Activated CD8-positive, alpha-beta memory T cell treated with anti-CD3 and anti-CD28 coated beads for 1 hour (primary cell): ENCODE measurements at places on chromosomes 1 and 21.
A peak's percentile ranks its signal among the peaks of the same experiment; 100 is the strongest.

DNA sequence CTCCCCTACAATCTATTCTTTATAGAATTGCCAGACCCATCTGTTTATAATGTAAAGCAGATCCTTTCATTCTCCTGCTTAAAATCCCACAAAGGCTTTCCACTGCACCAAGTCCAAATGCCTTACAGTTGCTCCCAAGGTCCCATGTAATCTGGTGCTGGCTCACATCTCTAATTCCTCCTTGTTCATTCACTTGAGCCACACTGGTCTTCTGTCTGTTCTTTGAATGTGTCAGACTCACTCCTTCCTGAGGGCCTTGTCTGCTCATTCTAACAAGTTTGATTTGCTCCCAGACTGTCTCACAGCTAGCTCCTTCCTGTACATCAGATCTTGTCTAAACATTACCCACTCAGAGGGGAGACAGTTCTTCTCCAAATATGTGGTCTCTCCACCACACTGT lies 38.9 kb downstream of the ALG14 start:
- DNase-seq = no peak

DNA sequence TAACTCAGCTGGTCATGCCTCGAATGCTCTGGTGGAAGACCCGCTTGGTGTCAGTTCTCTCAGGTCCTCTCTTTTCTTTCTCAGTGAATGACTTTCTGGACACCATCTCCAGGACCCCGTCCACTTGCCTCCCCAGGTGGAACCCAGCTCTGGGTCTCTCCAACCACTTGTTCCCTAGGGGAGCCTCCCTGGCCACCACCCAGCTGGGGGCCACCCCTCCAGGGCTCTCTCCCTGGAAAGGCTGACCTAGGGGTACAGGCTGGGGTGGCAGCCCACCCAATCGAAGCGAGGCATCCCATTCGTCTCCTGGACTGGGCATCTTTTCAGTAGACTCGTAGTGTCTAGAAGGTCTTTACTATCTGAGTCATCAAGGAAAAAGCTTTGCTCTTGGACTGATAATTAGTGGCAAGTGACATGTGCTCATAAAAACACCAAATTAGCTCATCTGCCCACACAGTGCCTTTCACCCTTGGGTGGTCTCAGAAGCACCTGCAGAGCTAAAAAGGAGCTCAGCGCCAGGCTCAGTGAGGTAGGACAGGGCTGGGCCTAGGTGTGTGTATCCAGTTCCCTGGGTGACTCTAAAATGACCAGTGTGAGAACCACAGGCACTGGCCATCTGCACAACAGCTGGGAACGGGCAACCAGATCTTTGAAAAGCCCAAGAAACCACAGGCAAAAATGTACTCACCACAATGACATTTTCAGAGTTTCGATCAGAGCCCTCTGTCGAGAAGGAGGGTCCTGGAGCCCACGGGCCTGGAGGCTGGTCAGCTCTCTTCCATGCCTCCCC lies 2.4 kb upstream of the PDXK start:
- DNase-seq = no peak

DNA sequence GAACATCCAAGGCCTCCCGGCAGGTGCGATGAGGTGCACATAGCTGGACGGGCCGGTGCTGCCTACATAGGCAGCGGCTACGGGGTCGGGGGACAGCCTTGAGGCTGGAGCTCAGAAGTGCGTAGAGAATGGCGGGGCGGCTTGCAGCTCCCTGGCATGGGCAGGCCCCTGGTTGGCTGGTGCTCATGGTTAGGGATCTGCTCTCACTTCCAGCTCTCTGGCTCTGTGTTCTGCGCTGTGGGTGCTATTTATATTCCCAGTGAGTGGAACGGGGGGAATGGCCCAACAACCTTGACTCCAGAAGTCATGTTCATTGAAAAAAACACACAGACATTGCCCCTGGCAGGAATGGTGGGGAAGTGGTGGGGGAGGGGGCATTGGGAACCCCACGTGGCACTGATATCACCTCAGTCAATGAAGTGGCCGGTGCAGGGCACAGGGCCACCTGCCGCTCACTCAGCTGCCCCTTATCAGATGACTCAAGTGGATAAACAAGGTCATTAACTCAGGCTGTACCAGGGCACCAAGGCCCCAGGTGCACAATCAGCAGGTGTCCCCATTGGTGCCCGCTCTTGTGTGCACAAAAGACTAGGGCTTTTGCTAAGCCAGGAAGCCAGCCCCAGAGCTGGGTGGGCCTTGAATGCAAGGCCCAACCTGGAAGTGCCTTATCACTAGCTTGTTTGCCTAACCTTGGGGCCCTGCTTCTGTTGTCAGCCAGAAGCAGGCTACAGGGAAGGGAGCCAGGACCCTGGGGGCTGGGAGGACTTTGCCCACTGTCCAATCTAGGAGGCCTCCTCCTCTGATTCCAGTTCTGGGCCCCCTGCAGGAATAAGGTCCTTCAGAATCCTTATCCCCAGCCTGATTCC lies at the start of gene NR0B2:
Gene NR0B2 (minus strand): TSS at position 222 of the 866 bp plus-strand sequence. CDS start 35 bp downstream, at position 187.
- no peak for DNase-seq

DNA sequence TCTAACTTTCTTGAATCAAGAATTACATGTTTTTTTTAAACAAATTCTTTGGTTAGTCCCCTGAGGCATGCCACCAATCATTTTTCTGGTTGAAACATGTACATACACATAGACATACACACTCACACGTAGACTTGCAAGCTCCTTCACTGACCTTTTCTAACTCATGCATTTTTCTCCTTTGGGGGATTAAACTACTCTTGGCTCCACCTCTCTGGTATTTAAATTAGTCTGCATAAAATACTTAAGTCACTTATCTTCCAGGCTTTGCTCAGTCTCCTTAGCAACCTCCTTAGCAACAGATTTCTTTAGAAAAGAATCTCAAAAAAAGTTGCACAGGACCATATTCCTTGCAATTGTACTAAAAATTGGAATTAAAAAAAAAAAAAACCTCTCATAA lies 440.9 kb upstream of the LRRC7 start:
- DNase-seq = no peak

- no peak for DNase-seq
These were observed 176.8 kb downstream of the ATP6V1G3 start for GRCh38 chr1:198363625-198364151.

DNA sequence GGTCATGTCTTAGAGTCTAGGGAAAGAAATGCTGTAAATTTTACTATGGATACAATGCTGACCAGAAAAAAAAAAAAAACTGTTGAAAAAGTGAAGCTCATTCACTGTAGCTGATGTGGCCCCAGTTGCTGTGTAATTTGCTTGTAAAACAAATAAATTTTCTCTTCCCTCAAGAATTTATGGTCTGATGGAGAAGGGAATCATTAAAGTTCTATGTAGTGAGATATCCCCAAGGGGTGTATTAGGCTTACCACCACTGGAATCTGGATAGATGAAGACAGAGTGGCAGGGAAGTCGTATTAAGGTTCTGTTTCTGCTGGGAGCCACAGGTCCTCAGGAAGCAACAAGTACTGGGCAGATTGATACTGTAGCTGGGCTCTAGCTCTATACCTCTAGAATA lies 860.0 kb downstream of the LTN1 start:
- DNase-seq = no peak

DNA sequence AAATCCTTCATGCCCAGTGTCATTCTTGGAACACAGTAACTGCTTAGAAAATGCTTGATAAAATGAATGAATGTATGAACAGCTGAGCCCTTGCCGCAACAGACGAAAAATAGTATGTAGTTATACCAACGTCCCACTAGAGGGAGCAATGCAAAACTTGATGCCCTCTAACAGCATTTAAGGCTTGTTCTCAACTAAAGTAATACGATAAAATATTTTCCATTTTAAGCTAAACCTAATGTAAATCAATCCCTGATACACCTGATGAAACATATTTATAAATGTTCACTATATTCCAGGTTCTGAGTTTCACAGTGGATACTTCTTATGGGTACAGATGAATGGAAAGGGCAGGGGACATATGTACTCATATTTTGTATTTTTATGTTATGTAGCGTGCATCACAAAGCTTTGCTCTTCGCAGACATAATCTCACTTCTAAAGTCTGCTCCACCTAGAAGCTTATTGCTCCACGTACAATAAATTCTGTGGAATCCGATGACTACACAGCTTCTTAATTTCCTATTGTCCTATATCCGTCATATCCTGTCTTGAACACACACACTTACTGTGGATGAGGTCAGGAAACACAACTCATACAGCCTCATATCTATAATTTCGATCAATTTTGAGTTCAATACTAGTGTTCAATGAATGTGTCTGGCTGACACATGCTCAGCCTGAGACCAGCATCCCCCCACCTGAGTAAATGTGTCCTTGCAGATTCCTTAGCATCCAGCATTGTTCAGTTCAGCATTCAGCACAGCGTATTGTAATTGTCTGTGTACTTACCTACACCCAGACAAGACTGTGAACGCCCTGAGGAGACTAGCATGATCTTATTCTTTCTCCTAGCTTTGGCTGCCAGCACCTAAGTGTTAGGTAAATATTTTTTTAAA lies 4.4 kb upstream of the UTP25 start:
- DNase-seq = no peak

DNA sequence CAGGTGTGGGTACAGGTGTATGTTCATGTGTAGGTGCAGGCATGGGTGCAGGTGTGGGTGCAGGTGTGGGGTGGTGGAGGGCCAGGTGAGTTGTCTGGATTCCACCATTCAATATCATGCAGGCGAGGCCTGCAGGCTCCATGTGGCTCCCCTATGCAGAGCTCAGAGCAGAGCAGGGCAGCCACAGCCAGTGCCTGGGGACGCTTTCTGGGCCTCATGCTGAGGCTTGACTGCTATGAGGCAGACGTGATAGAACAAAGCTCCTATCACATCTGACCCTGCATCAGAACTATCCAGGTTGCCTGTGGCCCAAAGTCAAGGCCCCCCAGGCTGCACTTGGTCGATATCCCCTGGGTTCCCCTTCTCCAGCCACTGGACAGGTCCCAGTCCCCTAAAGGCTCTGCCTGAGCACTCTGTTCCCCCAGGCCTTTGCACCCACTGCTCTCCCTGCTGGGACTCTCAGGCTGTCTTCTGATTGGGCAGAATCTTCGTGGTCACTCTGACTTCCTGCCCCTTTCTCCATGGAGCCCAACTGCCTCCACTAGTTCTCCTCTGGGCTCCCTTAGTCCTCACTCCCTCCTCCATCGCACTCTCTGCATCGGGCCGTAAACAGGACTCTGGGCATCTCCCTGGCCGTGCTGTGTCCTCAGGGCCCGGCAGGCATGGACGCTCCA lies 78.6 kb upstream of the ACTL8 start:
- DNase-seq = no peak

- DNase-seq = no peak
These were observed 136.9 kb downstream of the DISC1 start for GRCh38 chr1:231763456-231763855.

DNA sequence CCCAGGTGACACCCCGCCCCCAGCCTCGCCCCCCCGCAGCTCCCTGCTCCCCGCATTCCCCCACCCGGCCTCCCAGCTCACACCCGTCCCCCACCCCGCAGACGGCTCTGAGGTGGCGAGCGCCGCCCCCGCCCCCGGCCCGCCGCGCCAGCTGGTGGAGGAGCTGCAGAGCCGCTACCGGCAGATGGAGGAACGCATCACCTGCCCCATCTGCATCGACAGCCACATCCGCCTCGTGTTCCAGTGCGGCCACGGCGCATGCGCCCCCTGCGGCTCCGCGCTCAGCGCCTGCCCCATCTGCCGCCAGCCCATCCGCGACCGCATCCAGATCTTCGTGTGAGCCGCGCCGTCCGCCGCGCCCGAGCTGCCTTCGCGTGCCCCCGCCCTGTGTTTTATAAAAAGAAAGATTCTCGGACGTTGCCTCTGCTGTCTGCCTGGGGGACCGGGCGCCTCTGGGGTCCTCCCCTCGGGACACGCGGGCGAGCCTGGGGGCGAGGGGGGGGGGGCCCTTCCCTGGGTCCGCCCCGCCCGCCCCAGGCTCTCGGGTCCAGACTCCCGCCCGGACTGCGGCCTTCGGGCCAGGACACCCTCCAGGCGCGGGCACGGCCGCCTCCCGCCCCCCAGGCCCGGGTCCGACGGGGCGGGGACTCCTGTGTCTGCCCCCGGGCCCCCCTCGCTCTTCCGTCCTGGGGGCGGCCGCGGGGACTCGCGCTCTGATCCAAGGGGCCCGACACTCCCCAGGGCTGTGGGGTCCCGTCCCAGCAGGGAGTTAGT lies 1.6 kb upstream of the MMP23B start:
- DNase-seq = peak; percentile 87

- no peak for DNase-seq
These were observed 61.8 kb upstream of the ETS2 start for GRCh38 chr21:38743772-38744529.

GRCh38 chr1:54335755-54336108 lies 70.5 kb downstream of the SSBP3 start:
- no peak for DNase-seq

DNA sequence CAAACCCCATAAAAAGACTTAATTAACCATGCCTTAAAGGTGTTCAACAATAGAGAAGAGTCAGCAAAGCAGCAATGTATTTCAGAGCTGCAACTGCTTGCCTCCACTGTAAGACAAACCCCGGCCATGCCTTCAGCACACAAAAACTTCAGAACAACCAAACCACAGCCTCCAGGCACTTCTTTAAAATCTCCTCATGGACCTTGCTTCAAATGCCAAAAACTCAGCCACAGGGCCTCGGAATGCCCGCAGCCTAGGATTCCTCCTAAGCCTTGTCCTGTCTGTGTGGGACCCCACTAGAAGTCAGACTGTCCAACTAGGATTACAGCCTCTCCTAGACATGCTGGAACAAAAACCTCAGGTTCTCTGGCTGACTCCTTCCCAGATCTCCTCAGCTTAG lies 208.1 kb upstream of the DUSP10 start:
- DNase-seq = no peak

GRCh38 chr1:178344513-178345091 lies 152.2 kb downstream of the CLEC20A start:
- no peak for DNase-seq

DNA sequence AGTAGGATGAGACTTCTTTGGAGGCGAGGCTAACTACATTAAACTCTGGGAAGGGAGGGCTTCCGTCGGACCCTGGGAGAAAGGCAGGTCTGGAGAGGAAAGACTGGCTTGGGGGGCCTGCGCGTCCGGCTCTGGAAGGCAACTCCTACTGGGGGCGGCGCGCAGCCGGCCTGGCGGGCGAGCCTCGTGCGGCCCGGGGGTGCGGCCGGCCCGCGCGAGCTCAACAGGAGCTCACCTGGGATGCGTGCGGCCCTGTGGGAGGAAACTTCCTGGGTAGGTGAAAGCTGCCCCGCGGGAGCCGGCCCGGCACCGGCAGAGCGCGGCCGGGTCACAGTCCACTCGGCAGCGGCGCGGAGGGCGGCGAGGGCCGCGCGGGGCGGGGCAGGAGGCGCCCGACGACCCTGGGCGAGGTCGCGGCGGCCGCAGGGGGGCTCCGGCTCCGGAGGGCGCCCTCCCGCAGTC lies 449 bp downstream of the EPS15 start:
- no peak for DNase-seq
